ENCODE measurements at places on chromosomes 4 and X. TPM values are rescaled to one million over a fixed set of nuclear protein-coding genes. Genes with fewer than 3 reads are reported as not detected.

DNA sequence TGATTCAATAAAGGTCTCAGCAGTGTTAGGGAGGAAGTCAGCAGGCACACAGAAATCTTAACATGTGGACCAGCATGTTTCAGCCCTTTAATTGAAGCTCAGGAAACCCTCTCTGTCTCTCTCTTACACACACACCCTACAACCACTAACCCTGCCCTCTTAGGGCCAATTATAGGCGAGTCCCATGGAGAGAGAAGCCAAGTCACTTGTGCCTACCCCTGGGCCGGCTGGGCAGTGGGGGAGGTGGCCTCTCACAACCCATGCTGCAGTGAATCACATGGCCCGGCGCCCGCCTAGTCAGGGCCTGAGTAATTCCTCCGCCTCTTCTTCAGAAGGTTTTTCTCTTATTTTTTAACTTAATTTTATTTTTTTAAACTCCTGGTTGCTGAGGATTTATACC lies 3.7 kb downstream of the FGD1 start:
- no peak for DNase-seq

GRCh38 chr4:101921370-101921769 lies 130.8 kb downstream of the BANK1 start:
- no peak for DNase-seq

GRCh38 chr4:186644311-186644638 lies 79.4 kb downstream of the FAT1 start:
- DNase-seq: no peak

DNA sequence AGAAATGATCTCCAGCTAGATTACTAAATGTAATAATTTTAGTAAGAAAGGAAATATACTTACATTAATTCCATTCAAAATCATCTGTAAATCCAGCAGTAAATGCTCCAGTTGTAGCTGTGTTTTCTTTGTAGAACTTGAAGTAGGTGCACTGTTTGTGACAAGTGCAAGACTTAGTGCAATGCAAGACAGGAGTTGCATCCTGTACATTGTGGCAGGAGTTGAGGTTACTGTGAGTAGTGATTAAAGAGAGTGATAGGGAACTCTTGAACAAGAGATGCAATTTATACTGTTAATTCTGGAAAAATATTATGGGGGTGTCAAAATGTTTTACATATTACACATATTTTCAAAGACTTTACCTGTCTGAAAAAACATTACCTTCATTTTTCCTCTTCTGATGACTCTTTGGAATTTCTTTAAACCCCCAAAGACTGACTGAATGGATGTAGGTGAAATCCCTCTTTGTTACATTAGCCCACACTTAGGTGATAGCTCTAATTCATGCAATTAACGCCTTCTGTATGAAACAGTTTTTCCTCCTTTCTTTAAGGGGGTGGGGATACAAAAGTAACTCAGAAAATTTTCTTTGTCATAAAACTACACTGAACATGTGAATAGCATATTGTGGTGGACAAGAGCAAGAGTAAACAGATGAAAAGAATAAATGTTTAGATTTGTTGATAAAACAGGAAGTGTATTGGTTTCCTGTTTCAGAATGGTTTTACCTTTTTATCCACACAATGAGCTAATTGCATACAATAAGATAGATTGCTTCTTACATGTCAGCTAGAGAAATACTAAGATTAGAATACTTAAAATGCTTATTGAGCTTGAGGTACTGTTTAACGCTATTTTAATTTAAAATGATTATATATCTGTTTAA lies at the start of gene IL2:
TSS of gene IL2 (minus strand) at position 495 of the 886 bp plus-strand sequence. CDS start at position 210, 285 bp downstream.
- no peak for DNase-seq

DNA sequence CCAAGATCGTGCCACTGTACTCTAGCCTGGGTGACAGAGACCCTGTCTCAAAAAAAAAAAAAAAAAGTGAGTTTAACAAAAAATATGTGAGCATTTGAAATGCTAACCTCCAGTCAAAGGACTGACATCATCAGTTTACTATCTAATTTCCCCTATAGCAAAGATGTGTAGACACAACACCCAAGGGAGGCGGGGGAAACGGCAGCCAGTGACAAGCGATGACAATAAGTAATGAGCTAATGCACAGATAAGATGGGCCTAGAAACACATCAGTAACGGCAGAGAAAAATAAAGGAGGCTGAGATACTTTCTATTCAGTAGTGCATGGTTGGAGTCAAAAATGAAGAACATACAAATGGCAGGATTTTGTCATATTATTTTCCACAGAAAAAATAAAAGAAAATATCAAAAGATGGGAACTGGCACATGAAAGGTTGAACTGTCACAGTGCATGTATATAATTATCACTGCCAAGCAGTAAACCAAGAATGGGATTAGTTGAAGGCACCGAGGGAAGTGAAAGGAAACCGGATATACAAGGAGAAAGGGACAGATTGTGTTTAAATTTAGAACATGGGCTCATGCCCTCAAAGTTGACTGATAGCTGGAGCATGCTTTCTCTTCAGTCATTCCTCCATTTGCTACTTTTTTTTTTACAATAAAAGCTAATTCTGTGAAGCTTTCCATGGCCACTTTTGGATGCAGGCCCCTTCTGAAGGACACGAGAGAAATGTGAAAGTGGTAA lies 41.8 kb downstream of the IGFBP7 start:
- no peak for DNase-seq

DNA sequence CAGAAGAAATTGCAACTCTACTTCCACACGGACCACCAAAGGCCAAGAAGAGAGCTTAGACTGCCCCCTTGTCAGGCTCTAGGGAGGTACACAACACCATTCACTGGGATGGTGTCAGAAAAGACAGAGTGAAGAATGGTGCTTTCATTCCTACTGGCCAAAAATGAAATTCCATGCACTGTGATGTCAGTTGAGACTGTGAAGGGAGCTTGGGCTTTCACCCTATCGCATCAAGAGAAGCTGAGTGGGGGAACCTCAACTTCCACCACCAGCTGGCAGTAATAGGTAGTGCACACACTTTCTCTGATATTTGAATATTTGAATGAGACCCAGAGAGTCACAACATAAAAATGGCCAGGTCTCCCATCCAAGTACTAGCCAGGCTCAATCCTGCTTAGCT lies 65.9 kb downstream of the ZNF711 start:
- DNase-seq: no peak

GRCh38 chr4:138902705-138903104 lies 112.9 kb upstream of the NOCT start:
- no peak for DNase-seq

DNA sequence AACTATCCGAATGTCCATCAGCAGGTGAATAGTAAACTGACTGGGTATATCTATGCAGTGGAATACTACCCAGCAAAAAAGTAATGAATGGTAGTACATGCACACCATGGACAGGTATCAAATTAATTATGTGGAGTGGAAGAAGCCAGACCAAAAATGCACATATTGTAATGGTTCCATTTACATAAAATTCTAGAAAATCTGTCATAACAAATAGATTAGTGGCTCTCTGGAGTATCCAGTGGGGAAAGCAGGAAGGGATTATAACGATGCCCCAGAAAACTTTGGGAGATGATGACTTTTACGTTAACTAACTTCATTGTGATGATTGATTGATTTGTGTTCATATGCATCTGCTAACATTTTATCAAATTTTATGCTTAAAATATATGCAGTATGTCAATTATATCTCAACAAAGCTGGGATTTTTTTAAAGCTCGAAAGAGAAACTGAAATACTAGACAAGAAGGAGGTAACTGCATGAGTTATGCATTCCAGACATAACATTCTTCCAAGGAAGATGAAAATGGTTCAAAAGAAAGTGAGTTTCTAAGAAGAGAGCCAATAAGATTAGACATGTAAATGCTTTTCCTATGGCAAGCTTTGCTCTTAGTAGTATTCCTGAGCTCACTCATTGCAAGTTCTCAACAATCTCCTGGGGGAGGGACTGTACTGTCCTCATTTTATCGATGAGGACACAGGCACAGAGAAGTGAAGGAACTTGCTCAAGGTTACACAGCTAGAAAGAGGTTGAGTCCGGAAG lies 58.6 kb upstream of the MSX1 start:
- no peak for DNase-seq

- peak; percentile 45 for DNase-seq
These were observed 46.4 kb downstream of the PAGE2 start for GRCh38 chrX:55135171-55135570.

DNA sequence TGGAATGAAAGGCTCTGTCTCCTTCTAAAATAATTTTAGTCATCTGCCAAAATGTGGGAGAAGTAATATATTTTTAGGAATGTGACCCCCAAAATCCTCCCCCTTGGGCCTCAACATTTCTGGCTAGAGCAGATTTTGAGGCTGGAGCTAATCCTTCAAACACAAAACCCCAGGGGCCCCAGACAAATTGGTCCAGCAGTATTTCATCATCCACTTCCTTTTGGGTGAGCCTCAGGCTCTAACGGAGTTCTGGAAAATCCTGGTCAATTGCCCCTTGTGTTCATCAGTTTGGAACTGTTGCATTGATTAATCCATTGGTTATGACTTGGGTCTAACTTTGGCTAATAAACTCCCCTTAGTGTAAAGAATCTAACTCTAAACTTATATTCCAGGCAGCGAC lies 67.4 kb upstream of the PCDH19 start:
- DNase-seq: no peak

DNA sequence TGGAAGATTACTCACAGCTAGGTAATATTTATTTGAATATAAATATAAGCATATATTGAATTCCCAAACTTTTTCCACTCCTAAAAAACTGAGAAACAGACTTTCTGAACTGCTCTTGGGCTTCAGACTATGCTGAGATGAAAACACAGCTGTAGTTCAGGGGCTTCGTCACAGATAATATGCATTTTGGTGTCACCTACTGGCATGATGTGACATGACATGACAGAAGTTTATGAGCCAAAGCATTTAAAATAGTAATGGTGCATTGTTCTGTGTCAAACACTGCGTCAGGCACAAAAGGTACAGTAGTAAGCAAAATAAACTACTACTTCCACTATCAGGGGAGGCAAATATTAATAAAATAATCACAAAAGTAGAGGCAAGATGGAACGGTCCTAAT lies 171.3 kb downstream of the BTC start:
- DNase-seq: peak; percentile 33

DNA sequence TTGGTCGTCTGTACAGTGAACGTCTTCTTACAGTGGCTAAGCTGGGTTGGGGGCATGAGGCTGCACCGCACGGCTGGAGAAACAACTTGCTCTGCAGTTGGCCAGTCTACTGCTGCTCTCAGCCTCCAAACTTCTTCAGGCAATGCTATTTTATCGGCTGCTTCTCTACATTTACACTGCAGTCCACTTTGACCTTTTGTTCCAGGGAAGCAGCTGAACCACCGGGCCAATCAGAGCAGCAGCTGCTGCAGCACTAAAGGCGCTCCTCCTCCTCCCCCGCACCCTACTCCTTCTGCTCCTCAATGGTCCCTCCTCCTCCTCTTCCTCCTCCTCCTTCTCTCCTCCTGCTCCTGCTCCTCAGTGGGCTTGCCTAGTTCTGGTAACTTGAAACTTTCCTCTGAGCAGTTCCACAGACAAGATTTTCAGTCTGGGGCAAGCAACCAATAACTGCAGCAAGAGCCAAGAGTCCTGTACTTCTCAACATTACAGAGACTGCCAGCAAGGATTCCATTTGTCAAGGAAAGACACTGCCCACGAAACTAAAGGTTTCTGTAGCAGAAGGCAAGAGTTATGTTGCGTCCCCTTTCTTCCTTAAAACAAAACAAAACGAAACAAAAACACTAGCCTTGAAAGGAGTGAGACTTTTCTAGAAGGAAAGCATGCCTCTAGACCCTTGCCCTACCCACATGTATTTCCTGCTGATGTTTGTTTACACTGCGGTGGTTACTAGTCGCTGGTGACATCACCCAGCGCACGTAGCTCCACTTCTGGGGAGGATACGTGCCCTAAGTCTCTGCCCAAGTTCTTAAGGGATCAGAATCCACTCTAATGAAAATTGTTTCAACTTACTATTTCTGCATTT lies 125.7 kb upstream of the NAP1L5 start:
- peak; percentile 48 for DNase-seq

- DNase-seq: no peak
These were observed 20.6 kb upstream of the IRAK1 start for GRCh38 chrX:154040307-154040756.

DNA sequence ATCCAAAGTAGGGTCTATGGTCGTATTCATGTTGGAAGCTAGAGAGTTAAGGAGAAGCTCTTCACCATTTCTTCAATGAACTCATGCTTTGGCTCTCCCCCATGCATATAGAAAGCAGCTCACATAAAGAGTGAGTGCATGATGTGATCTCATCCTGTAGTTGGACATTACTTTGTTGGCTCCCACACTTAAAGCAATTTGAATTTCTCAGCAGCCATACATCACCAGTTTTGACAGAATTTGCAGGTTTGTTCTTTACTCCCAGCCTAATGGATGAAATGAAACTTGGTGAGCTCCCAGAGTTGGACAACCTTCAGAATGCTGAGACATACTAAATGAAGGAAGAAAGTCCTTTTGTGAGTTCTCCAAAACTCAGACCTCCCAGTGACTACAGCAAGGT lies 613.5 kb downstream of the IQCM start:
- no peak for DNase-seq

DNA sequence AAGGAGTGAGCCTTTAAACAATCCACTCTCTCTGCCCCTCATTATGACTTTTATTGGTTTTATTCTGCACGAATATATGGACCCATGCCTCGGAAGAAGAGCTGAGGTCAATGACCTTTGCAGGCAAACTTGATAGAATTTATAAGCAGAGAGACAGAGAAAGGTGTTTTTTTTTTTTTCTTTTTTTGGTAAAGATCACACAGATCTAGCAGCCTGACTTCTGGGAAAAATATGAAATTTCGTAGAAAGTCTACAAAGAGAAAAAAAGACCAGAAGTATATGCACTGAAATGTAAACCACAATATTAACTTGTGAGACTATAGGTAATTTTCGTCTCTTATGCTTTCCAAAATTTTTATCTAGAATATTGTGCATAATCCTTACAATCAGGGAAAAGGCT lies 61.6 kb downstream of the LEF1 start:
- DNase-seq: no peak

GRCh38 chr4:37628977-37629609 lies 57.1 kb downstream of the RELL1 start:
- DNase-seq: peak; percentile 63

DNA sequence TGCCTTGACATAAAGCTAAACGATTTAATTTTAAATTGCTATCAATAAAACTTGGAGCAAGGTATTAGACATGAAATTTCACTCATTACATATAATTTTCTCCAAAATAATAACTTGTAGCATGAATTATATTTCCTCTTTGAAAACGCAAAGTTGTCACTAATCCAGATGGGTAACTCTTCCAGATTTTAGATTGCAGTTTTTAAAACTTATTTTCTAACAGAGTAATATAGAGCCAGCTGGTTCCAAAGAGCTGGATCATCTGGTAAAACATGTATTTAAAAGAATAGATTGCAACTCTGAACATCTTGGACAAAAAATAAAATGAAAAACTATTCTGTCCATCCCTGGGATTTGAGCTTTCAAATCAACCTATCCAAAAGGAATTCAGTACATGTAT lies 238.2 kb upstream of the INTU start:
- DNase-seq: no peak

Gene HOPX
- polyA plus RNA-seq: not detected

Gene CASP6
- polyA plus RNA-seq: 21.2 TPM

Gene TLR10
- not detected for polyA plus RNA-seq

Gene ARHGEF6
- 0.22 TPM for polyA plus RNA-seq

Gene PDZD4
- polyA plus RNA-seq: 3.0 TPM

All from A549 (cell line).